ENCODE measurements at places on chromosomes 6 and 20.

- no peak for DNase-seq
Measured at GRCh38 chr6:169416249-169416648, 162.6 kb upstream of the THBS2 start.

DNA sequence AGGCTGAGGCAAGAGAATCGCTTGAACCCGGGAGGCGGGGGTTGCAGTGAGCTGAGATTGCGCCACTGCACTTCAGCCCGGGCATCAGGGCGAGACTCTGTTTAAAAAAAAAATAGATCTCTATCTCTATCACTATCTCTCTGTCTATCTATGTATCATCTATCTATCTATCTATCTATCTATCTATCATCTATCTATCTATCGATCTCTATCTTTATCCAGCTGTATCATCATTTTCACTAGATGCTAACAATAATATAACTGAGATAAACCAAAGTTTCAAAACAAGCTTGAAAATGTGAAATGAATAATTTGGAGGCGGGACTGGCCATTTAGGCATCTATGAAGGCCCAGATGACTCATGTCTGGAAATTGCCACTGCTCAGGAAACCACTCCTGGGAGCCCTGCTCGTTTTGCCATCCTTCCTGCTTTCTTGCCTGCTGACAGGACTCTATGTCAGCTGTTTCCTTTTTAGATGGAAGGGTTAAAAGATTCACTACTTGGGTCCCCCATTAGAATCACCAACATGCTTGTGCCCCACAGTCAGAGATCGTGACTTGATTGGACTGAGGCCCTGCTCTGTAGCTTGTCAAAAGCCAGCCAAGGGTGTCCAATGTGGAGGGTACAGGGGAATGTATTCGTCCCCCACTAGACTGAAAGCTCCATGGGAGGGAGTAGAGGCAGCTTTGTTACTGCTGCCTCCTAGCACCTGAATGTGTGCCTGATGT is 61.7 kb downstream of the UTRN start:
- DNase-seq: no peak

- DNase-seq: no peak
Measured at GRCh38 chr20:20448881-20449280, 81.0 kb downstream of the INSM1 start.

DNA sequence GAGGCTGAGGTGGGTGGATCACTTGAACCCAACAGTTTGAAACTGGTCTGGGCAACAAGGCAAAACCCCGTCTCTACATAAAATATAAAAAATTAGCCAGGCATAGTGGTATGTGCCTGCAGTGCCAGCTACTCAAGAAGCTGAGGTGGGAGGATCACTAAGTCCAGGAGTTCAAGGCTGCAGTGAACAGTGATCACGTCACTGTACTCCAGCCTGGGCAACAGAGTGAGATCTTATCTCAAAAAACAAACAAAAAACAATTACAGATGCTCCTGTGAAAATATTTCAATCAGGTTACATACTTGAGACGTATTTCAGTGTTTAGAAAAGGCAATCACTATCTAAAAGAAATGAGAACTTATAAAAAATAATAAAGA is 33.8 kb downstream of the RANBP9 start:
- no peak for DNase-seq

DNA sequence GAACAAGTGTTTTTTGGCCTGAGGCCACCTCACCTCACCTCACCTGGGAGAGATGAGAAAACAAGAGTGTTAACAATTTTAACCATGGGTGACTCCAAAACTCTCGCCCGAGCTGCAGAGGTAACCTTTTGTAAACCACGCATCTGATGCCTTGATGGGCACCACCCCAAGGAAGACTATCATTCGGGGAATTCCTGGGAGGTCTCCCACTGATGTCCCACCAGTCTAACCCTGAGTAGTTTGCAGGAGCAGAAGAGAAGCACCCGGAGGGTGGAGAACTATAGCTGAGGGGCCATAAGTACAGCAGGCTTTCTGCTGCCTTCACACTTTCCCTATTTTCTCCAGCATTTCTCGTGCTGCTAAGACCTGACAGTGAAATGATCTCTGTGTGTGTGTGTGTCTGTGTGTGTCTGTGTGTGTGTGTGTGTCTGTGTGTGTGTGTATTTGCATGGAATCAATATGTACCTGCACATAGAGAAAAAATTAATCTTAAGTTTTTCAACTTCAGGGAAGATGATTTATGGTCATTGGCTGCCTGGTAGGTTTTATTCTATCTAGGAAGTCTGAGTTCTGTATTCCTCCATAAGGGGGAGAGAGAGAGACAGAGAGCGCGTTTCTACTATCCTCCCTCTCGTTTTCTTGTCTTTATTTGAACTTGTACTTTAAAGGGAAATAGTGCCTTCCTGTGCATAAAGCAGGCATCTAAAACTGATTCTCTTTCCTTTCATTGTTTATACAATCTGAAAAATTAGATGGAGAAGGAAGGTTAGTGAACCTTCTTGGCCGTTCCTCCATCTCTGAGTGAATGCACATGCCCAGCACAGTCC is 75.8 kb downstream of the CAP2 start:
- no peak for DNase-seq

GRCh38 chr6:153231048-153231646 is 100.1 kb upstream of the RGS17 start:
- peak; percentile 47 for DNase-seq

DNA sequence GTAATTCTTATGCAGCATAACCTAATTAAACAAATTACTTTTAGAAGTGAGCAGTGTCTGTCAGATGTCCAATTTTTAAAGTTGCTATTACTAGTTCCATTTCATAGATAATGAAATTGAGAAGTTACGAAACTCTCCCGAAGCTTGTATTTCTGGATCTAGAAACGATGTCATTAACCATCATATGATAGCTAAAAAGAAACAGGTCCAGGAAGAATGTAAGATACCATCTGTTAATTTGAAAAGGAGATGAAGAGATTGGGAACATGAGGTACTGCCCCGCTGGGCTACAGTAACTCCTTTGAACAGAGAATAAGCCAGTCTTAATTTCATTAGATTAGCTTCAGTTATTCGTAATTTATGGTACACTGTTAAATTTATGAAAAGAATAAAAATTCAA is 47.5 kb upstream of the TMX4 start:
- no peak for DNase-seq

DNA sequence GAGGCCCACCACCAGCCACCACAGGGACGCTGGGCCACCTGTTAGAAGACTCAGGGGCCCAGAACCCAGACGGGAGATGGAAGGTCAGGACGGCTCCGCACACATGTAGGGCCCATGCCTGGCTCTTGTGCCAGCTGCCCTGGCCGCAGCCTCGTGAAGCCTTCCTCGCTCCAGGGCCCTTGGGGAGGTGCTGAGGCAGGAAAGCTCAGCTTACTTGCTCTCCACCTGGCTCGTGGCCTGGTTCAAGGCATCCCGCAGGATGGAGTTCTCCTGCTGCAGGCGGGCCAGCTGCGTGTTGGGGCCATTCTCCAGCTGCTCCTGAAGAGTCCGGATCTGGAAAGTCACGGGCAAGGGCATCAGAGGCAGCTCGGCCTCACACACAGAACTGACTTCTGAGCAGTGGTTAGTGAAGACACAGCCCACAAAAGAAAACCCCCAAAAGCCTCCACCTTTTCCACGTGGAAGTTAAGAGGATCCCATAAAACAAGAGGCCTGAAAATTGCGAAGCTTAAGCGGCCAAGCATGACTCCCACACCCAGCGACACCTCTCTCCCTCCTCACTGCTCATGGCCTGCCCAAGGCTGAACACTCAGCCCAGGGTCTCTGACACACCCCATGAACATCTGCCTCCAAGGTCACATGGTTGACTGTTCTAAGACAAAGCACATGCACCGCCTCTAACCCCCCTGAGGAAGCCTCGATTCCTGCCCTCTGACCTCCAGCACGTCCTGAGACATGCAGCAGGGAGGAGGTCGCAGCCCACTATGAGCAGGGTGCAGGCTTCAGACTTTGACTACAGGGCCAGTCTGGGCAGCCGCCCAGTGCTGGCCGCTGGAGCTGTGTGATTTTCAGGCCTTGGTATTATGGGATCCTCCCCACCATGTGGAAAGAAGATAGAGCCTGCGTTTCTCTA is 46.5 kb downstream of the RRBP1 start:
- no peak for DNase-seq

GRCh38 chr20:64067733-64068307 is 4.8 kb downstream of the TCEA2 start:
- no peak for DNase-seq

DNA sequence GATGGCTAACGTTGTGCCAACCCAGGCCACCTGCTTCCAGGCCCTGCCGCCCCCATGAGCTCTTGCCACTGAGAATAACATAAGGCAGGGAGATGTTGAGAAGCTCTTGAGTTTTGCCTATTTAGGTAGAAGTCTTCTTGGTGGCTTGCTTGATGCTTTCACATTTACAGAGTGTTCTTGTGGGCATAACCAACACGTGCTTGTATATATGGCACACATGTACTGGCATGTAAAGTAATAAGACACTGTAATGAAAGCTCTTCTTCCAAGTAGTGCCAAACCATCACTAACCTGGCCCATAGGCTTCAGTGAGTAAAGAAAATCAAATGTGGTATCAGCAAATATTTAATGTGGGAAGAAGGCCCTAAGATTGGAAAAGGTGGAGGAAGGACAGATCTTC is 146.9 kb upstream of the CITED2 start:
- DNase-seq: no peak

- DNase-seq: no peak
Measured at GRCh38 chr6:110949679-110950285, 8.7 kb upstream of the GTF3C6 start.

DNA sequence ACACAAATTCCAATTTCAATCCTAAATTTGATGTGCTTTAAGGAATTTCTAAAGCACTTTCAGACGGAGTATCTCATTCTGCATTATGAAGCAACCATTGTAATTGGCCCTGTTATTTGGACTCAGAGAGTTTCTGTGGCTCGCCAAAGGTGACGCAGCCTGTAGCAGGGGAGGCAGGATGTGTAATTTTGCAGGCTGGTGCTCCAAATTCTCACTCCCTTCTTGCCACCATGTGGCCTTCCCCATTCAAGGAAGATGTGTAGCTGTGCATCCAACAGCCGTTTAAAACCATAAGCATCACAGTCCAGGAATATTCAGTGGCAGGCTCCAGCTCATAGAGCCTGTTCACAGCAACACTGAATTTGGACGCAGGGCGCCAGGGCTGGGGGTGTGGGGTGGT is 45.8 kb downstream of the AGPAT4 start:
- DNase-seq: no peak

DNA sequence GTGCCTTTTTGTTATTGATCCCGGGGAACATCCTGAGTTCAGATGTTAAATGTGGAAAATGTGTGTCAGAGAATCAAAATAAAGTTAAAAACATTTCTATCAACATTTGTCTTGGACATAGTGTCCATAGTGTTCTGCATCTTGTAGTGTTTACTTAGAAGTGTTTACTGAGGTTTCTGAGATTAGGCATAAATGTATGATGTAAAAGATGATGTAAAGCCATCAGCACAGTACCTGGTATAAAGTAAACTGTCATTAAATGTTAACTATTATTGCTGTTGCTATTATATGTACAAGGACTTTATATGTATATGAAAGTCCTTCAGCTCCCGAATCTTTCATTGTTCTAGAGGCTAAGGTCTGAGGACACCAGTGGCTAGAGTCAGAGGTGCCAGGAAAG is 28.2 kb upstream of the VEGFA start:
- no peak for DNase-seq
